ENCODE measurements at places on chromosomes 6 and 20. TPM values are rescaled to one million over a fixed set of nuclear protein-coding genes. Genes with fewer than 3 reads are reported as not detected.
A peak's percentile ranks its signal among the peaks of the same experiment; 100 is the strongest.

DNA sequence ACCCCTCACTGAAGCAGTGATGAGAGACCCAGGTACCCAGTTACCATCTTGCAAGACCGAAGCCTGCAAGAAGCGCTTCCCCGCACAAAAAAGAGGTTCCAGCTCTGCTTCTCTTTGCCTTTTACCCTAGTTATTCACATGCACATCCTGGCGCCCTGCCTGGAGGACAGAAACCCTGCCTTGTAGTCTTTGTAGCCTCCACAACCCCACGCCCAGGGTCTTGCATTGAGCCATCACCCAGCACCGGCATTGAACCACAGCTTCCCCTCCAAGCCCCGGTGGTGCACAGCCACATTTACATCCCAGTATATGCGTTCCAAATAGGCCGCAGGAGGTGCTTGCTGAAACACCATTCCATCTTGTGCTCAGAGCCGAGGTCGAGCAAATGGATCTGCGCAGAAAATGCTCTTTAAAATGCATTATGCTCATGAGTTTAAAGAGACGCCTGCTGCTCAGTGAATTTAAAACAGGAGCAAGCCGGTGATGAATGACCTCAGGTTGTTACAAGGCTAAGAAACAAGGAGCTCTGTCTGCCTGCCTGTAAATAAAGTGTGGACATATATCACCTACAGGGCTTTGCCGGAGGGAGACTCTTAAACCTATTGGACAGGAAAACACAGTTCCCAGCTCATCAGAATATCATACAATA is 61.7 kb downstream of the GNAS-AS1 start:
- no peak for DNase-seq
- peaks cover 3% of the 10 kb centered on the region for H3K27me3 ChIP-seq
- no peak overlapping the region for H3K4me3 ChIP-seq
- H3K27ac ChIP-seq: no peak overlapping the region
- no peaks in the 10 kb centered on the region for H3K4me1 ChIP-seq

- H3K27ac ChIP-seq: no peak overlapping the region
- H3K4me1 ChIP-seq: no peaks in the 10 kb centered on the region
- H3K4me3 ChIP-seq: no peak overlapping the region
- H3K36me3 ChIP-seq: peaks cover 58% of the 10 kb centered on the region
- no peaks in the 10 kb centered on the region for H3K27me3 ChIP-seq
- no peak for DNase-seq
These were observed 468.0 kb downstream of the UTRN start for GRCh38 chr6:144753023-144753705.

DNA sequence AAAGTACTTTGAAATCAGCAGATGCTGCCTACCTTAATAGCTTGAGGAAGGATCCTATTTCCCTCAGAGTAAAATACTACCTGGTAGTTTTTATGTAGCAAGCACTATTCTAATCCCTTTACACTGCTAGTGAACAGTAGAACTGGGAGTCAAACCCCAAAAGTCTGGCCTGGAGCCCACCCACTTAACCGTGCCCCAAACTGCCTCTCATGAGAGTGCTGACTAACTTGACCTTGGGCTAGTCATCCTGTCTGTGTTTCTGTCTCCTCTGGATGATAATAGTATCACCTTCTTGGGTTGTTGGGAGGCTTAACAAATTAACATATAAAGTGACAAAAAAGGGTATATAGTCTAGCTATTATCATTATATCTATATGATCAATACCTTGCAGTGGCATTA is 140.5 kb downstream of the RCAN2 start:
- no peaks in the 10 kb centered on the region for H3K4me1 ChIP-seq
- H3K4me3 ChIP-seq: no peak overlapping the region
- H3K27me3 ChIP-seq: no peaks in the 10 kb centered on the region
- no peak for DNase-seq
- H3K27ac ChIP-seq: no peak overlapping the region

DNA sequence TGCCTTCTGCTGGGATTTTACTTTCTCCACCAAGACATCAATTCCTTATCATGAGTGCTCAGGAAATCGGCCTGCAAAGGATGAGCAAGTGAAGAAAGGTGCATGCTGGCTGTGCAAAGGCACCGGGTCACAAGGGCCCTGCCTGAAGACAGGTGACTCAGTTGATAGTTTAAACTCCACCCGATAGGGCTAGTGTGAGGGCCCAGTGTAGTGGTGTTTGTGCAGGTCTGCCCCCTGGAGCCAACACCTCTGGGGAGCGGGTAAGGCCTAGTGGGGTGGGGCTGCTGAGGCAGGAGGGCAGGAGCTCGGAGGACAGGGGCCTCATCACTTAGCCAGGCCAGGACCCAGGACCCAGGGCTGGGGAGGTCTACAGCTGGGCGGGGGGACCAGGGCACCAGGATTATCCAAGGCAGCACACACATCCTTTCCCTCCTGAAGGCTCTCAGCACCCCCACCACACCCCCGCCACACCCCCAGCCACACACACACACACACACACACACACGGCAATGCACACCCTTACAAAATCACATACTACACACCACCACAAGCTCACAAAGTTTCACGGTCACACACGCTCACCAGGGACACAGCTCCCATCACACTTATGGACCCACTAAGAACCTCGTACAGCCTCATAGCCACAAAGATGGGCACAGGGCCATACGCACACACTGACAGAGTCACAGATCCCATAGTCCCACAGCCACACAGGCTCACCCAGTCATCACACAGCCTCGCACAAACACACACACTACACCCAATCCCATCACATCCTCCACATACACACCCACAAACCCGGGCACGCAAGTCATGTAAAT is 75.4 kb downstream of the GRM4 start:
- H3K4me3 ChIP-seq: no peak overlapping the region
- peaks cover 65% of the 10 kb centered on the region for H3K27me3 ChIP-seq
- H3K36me3 ChIP-seq: no peaks in the 10 kb centered on the region
- H3K4me1 ChIP-seq: no peaks in the 10 kb centered on the region

GRCh38 chr20:58896820-58897219 is 44.3 kb downstream of the GNAS start:
- H3K27ac ChIP-seq: no peak overlapping the region
- H3K4me1 ChIP-seq: peaks cover 89% of the 10 kb centered on the region
- H3K4me3 ChIP-seq: no peak overlapping the region
- peaks cover 51% of the 10 kb centered on the region for H3K36me3 ChIP-seq
- no peak for DNase-seq

- no peaks in the 10 kb centered on the region for H3K27me3 ChIP-seq
- no peak overlapping the region for H3K4me3 ChIP-seq
- no peaks in the 10 kb centered on the region for H3K36me3 ChIP-seq
- peak; percentile 54 for DNase-seq
These were observed 88.9 kb upstream of the MRPS10 start for GRCh38 chr6:42306439-42307140.

DNA sequence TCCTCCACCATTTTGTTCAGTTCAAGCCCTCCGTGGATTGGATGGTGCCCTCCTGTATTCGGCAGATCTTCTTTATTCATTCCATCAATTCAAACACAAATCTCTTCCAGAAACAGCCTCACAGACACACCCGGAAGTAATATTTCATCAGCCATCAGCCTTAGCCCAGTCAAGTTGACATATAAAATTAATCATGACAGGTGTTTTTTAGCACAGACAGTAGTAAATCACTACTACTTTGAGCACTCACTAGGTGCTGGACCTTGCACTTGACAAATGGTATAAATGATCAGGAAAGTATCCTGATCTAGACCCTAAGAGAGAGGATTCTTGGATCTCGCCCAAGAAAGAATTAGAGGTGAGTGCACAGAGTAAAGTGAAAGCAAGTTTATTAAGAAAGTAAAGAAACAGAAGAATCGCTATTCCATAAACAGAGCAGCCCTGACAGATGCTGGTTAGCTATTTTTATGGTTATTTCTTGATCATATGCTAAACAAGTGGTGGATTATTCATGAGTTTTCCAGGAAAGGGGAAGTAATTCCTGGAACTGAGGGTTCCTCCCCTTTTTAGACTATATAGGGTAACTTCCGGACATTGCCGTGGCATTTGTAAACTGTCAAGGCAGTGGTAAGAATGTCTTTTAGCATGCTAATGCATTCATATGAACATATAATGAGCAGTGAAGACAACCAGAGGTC is 194.6 kb upstream of the LAMP5 start:
- no peaks in the 10 kb centered on the region for H3K27me3 ChIP-seq
- no peak for DNase-seq
- H3K27ac ChIP-seq: no peak overlapping the region

GRCh38 chr6:6681075-6681849 is 92.7 kb downstream of the LY86 start:
- H3K4me1 ChIP-seq: peaks cover 55% of the 10 kb centered on the region
- H3K4me3 ChIP-seq: no peak overlapping the region
- H3K27ac ChIP-seq: no peak overlapping the region
- no peak for DNase-seq

DNA sequence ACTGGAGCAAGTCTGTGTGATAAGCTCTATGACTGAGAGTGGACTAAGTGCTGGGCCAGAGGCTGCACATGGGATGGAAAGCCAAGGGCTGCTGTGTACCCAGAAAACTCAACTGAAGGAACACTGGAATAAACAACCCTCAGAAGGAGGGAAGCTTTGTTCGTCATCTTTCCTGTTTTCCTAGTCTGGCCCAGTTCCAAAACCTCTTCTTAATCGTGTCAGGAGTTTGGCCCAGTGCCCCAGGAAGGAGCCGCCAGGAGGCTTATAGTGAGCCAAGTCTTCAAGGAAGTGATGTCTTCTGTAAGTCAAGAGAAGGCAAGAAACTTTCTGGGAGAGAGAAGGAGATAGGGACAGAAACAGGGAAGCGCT is 23.3 kb upstream of the TOP1 start:
- H3K27me3 ChIP-seq: no peaks in the 10 kb centered on the region
- H3K4me3 ChIP-seq: peak overlapping the region; percentile 26
- H3K27ac ChIP-seq: peak overlapping the region; percentile 86
- no peaks in the 10 kb centered on the region for H3K36me3 ChIP-seq
- DNase-seq: peak; percentile 93

- no peak overlapping the region for H3K4me3 ChIP-seq
- no peaks in the 10 kb centered on the region for H3K4me1 ChIP-seq
- H3K27me3 ChIP-seq: no peaks in the 10 kb centered on the region
- H3K27ac ChIP-seq: no peak overlapping the region
These were observed 158.1 kb downstream of the QKI start for GRCh38 chr6:163572612-163573011.

RHAG gene
- total RNA-seq: not detected

BPIFB4 gene
- not detected for total RNA-seq

CEP85L gene
- 67.7 TPM for total RNA-seq

SLC35A1 gene
- 117 TPM for total RNA-seq

LTB gene
- total RNA-seq: 4.8 TPM

BCL2L1 gene
- 68.7 TPM for total RNA-seq

KIFC1 gene
- 6.6 TPM for total RNA-seq

SNX9 gene
- 37.9 TPM for total RNA-seq

Data from stomach (tissue), 19 donors.